CD4-positive, alpha-beta T cell treated with Interleukin-6 at 100 ng/mL for 8 hours (primary cell): ENCODE measurements at places on chromosomes 4 and X.

GRCh38 chrX:14943962-14944361 is 70.7 kb downstream of the MOSPD2 start:
- no peak for DNase-seq

DNA sequence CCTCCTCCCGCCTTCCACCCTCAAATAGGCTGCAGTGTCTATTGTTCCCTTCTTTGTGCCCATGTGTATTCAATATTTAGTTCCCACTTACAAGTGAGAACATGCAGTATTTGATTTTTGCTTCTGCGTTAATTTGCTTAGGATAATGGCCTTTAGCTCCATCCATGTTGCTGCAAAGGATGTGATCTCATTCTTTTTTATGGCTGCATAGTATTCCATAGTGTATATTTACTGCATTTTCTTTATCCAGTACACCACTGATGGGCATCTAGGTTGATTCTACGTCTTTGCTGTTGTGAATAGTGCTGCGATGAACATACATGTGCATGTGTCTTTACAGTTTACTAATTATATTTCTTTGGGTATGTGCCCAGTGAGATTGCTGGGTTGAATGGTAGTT is 51.6 kb upstream of the TMPRSS11B start:
- no peak for DNase-seq

DNA sequence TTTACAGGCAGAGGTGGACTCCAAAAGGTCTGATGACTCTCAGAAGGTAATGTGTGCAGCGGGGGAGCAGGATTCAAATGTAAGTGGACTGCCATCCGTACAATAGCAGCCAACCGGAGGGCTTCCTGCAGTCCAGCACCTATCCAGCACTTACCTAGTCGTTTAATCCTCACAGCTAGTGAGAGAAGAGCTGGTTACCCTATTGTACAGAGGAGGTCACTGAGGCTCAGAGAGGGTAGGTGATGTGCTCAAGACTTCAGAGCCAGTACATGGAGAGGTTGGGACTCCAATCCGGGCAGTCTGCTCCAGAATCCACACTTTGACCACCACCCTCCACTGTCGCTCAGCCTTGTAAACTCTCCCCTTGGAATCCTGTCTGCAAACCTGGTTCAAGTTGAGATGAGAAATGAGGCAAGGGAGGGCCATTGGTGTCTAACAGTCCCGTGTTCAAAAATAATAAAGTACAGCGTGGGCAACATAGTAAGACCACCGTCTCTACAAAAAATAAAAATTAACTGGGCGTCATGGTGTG is 22.5 kb upstream of the JAKMIP1 start:
- DNase-seq = no peak

DNA sequence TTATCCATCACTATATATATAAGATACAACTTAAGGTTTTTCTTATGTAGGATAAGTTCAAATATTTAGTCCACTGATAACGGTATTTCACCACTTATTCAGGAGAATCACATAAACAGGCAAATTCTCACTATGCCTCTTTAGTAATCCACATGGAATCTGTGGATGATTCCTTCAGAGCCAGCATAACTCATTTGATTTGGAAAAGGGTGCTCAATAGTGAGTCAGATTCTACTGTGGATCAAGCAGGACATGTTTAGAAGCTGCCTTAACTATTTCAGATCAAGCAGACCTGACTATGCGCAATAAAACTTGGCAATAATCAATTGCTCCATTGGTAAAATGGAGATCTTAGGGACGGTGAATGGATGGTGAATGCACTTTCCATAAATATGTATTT is 184.1 kb downstream of the CBR4 start:
- DNase-seq = no peak

DNA sequence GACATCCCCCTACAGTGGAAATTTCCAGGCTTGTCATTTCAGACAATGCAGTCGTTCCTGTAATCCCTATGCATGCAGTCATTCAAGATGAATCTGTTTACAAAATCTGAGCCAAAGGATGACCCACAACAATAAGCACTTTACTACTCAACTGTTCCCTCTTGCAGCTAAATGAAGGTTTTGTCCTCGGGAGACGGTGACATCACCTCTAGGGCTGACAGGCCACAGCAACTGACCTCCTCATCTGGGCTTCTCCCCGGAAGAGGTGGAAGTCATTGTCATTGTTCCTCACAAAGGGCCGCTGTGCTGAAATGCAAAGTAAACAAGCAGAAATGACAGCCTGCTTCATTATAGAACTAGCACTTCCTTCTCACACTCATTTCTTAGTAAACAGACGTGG is 29.2 kb downstream of the CLRN2 start:
- no peak for DNase-seq

- no peak for DNase-seq
Measured at GRCh38 chr4:13493793-13494192, 9.7 kb upstream of the RAB28 start.

DNA sequence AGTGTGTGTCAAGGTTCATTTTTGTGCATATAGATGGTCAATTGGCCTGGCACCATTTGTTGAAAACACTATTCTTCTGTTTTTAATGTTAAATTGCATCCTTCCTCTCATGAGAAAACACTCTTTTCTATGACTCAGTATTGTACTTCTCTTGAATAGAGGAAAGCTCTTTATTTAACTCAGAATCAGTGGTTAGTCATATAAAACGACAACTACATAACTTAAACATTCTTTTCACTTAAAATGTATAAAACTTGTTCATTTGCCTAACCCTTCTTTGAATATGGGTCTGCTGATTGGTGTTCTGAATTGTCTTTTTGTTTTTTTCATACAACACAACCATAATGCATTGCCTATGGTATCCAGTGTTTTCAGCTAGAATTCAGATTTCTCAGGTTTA is 17.2 kb upstream of the MRPL1 start:
- no peak for DNase-seq

DNA sequence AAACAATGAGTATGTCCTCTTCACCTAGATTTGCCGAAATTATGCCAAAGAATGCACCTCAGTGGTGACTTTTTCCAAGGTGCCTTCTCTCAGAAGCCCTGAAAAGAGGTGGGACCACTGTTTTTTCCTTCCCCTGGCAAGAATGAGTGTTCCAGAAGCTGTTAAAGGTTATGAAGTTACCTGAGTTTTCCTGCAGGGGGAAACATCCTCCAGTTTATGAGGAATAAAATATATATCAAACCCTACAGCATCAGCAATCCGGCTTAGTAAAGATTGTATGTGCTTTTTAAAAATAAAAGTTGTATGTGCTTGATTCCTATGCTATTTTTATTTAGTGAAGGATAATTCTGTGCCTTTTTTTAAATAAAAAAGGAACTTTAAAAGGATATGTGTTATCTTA is 73.3 kb downstream of the RBM46 start:
- no peak for DNase-seq

DNA sequence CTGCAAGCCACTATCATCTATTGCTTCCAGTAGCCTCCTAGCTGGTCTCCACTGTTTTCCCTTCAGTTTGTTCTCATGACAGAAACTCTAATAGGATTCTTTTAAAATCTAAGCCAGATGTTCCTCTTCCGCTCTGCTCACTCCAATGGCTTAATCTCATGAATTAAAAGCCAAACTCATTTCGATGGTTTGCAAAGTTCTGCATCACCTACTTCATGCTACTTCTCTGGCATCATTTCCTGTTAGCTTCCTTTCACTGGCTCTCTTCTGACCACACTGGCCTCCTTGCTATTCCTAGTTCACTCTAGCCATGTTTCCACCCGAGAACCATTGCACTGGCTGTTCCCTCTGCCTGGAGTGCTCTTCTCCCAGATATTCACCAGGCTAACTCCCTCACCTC is 102.0 kb upstream of the LSM6 start:
- no peak for DNase-seq

DNA sequence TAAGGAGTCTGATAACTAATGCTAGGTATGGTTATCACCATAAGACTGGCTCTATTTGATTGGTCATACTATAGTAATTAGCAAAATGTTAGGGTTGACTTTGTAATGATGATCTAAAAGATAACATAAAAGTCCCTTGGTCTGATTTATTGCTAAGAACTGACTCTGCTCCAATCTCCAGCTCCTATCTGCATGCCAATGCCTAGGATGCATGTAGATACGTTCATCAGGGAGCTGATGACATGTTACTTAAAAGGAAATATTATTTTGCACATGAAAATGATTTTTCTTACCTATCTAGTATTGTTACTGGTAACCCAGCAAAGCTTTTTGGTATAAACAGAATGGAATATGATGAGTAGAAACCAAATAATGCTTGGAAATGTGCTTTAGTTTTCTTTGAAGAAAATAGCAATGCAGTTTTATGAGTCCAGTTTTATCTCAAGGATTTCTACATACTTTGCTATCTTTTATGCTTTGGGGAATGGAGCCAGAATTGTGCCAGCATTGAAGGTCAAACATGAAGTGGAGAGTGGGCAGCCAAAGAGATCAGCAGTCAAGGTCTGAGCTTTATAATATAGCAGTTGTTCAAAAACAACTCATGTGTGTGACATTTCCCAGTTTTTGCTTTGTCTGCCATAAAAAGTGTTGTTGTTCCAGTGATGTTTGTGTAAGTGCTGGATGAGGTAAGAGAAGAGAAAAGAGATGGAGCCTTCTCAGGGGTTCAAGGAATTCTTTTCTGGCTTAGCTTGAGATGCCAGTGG is 121.0 kb downstream of the ARHGAP24 start:
- DNase-seq = no peak

DNA sequence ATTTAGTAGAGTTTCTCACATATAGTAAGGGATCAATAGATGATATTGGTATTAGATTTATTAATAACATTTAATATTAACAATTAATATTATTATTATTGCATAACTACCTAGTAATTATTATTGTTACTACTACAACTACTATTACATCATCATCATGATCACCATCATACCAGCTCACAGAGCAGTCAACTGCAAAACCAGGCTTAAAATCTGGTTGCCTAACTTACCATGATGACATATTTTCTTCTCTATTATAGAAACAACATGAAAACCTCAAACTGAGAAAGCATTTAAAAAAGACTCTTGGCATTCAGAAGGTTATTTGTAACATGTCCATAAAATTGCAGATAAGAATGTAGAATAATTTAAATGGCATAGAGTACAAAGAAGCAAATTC is 247.0 kb upstream of the TTC29 start:
- DNase-seq = no peak

- no peak for DNase-seq
Measured at GRCh38 chrX:63932006-63932405, 147.0 kb upstream of the ARHGEF9 start.

DNA sequence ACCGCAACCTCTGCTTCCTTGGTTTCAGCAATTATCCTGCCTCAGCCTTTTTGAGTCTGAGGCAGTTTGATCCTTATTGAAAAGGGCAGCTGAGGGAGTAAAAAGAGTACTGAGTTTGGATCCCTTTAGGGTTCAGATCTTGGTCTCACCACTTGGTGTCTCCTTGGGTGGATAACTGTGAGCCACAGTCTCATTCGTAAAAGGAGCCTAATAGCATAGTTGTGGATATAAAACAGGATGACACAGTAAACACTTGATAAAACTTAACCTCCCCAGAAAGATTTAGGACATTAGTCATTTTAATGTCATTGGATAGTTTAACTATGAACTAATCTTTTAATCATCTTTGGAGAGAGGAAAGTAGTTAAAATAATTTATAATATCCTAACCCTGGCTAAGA is 173.0 kb downstream of the ANK2 start:
- no peak for DNase-seq

DNA sequence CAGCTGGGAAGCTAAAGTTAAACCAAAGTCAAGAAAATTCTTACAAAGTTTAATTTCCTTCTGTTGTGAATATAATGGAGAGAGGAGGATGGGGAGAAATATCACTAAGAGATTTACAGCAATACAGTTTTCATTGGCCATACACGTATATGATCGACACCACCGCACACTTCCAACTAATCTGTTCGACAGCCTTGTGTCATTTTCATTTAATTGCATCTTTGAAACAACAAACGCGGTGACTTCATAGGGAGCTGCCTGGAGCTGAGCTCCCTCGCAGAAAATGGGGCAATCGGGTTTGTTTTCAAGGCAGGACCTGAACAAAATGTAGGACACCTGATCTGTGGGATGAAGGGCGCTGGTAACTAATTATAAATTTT is 1.3 kb downstream of the PTPN13 start:
- no peak for DNase-seq

DNA sequence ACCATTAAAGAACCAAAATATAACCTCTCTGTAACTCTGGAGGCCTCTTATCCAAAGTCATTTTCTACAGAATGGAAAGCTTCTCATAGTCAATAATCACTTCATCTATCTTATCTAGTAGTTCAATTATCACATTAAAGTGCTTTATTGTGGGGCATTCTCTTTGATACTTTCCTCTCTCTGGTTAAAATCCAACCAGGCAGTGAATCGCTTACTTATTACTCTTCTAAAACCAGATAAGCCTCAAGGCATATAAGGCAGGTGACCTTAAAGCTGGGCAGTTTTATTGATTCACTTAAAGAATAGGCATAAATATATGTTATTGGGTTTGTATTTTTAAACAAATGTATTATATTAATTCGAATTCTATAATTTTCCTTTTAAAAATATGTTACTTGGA is 2162.1 kb upstream of the TENM3 start:
- no peak for DNase-seq

DNA sequence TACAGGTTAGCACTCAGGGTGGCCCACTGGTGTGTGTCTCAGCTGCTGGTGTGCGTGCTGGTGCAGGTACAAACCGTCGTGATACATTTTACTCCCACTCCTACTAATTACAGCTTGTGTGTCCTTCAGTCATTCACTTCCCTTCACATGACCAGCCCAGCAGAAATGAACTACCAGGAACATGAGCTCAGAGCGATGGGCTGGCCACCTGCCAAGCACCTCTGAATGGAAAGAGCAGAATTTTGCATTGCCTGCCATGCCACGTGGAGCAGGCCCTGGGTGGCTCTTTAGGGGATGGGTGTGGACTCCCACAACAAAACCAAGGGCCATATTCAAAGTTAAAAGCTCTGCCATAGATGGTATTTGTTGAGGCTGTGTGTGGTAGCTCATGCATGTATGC is 58.9 kb upstream of the PGM2 start:
- no peak for DNase-seq

DNA sequence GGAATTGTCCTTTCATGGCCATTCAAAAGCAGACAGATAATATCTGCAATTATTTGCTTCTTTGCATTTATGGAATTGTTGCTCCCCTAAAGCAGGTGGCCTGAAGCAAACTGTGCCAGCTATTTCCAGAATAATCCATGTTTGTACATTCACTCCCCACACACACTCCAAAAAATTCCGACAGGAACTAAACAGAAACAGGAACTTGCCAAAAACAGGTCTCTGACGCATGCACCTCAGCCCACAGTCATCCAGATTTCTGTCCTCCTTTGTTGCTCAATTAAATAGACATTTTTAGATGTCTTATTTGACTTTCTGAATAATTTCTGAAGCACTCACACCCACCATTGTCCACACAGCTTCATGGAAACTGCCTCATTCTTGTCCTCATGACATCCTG is 71.5 kb upstream of the EDNRA start:
- DNase-seq = no peak

- DNase-seq = no peak
Measured at GRCh38 chr4:169976951-169977350, 49.2 kb downstream of the MFAP3L start.

DNA sequence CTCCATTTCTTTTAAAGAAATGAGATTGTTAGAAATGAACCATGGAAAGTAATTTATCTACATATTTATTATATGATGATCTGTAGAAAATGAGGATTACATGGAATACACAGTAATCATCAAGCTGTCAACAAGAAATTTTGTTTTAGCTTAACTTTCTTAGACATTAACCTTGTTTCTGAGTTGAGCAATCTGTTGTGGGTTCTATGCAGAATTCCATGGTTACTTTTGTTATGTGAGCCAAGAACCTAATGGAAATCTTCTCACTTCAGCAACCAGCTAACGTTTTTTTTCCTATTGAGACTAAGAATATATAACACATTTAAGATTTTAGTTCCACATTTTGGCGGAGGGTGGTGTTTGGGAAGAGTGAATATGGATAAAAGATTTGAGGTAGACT is 136.1 kb upstream of the SLC4A4 start:
- DNase-seq = no peak
